ENCODE measurements at places on chromosomes 6 and 20.

GRCh38 chr6:9455864-9456658 lies 958.8 kb downstream of the TFAP2A start:
- H3K4me1 ChIP-seq: no peaks in the 10 kb centered on the region
- DNase-seq: no peak
- no peaks in the 10 kb centered on the region for H3K27me3 ChIP-seq
- no peak overlapping the region for H3K27ac ChIP-seq

- H3K27me3 ChIP-seq: no peaks in the 10 kb centered on the region
- H3K27ac ChIP-seq: peak overlapping the region; percentile 98
- peak overlapping the region; percentile 98 for H3K4me3 ChIP-seq
- DNase-seq: no peak
- H3K36me3 ChIP-seq: peaks cover 3% of the 10 kb centered on the region
These were observed 1.2 kb upstream of the ZNFX1 start for GRCh38 chr20:49278818-49279676.

DNA sequence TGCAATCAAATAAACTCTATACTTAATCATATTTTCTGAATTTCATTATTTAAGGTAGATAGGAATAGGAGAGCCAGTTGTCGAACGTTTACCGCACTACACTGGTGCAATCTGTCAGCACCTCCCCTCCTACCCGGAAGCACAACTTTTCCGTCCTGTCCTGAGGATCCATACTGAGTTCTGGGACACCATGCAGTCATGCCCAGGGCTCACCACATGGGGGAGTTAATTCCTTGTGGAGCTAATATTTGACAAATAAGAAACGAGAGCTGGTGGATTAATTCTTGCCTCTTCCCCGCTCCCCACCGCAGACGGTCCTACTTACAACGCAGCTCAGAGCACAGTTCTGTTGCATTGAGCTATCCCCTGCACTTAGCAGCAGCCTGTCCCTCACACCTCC lies 107.7 kb upstream of the RALGAPA2 start:
- H3K4me3 ChIP-seq: no peak overlapping the region
- H3K27ac ChIP-seq: no peak overlapping the region
- H3K36me3 ChIP-seq: no peaks in the 10 kb centered on the region
- no peaks in the 10 kb centered on the region for H3K27me3 ChIP-seq
- H3K4me1 ChIP-seq: peaks cover 4% of the 10 kb centered on the region
- DNase-seq: no peak

DNA sequence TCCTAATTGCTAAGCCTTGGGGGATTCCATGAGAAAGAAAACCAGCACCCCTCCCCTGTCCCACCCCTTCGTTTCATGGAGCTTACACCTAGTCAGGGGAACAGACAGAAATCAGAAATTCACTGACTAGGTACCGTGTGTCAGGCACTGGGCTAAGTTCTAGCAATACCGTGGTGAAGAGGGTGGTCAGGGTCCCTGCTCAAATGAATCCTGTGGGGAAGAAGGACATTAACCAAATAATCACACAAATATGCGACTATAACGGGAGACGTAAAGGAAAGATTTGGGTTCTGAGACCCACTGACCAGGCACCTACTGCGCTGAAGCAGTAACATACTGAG lies 65.1 kb upstream of the TOP1 start:
- H3K27me3 ChIP-seq: no peaks in the 10 kb centered on the region
- no peaks in the 10 kb centered on the region for H3K36me3 ChIP-seq
- no peak overlapping the region for H3K27ac ChIP-seq

GRCh38 chr20:48765359-48765758 lies 62.4 kb downstream of the PREX1 start:
- H3K27me3 ChIP-seq: no peaks in the 10 kb centered on the region
- peaks cover 67% of the 10 kb centered on the region for H3K4me1 ChIP-seq
- H3K4me3 ChIP-seq: no peak overlapping the region

DNA sequence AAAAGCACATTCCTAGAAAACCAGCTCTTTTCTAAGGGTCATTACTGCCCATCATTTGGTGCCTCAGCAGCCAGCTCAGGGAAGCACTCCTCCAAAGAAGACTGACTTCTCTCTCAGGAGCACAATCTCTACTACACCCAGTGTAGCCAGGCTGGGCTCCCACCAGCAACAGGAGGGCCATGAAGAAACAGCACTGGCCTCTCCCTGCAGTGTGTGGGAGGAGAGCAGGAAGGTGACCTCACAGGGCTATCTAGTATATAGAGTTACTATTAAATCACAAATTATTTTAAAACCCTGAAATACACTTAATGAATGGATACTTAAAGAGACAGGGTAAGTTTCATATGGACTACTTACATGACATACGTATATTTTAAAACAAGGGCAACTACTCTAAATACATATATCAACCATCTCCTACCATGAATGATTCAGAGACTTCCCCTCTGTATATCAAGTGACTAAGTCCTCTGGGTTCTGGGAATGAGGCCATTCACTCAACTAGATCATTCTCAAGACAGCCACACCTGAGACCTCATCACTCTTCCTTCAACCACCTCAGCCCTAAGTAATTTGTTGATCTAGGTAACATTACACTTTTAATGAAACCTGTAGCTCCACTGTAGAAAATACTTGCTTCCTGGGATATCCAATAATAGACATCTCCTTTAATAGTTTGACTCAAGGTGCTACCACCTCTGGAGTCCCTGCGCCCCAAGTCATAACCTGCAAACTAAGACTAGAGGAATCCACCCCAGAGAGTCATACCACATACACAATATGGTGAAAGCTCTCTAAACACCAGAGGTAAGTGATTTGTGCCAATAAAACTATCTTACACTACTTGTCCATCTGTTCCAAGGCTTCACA lies 25.2 kb downstream of the TBX18 start:
- no peaks in the 10 kb centered on the region for H3K27me3 ChIP-seq
- no peak overlapping the region for H3K27ac ChIP-seq
- no peaks in the 10 kb centered on the region for H3K36me3 ChIP-seq
- DNase-seq: no peak
- no peak overlapping the region for H3K4me3 ChIP-seq

GRCh38 chr20:18553746-18554145 lies 13.5 kb upstream of the SMIM26 start:
- no peak overlapping the region for H3K27ac ChIP-seq
- H3K27me3 ChIP-seq: no peaks in the 10 kb centered on the region
- H3K4me3 ChIP-seq: no peak overlapping the region
- H3K4me1 ChIP-seq: no peaks in the 10 kb centered on the region

DNA sequence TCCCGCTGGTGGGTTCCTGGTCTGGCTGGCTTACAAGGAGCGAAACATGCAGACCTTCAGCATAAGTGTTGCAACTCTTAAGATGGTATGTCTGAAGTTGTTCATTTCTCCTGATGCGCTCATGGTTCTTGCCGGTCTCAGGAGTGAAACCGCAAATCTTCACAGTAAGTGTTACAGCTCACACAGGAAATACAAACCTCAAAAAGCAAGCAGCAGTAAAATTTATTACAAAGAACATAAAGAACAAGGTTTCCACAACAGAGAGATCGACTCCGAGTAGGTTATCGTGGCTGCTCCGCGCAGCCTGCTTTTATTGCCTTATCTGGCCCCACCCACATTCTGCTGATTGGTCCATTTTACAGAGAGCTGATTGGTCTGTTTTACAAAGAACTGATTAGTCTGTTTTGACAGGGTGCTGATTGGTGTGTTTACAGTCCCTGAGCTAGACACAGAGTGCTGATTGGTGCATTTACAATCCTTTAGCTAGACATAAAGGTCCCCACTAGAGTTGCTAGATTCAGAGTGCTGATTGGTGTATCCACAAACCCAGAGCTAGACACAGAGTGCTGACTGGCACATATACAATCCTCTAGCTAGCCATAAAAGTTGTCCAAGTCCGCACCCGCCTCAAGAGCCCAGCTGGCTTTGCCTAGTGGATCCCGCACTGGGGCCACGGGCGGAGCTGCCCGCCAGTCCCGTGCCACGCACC lies 39.2 kb downstream of the TRIM27 start:
- H3K27me3 ChIP-seq: peaks cover 28% of the 10 kb centered on the region
- DNase-seq: peak; percentile 38
- H3K4me3 ChIP-seq: no peak overlapping the region
- H3K4me1 ChIP-seq: peaks cover 22% of the 10 kb centered on the region

DNA sequence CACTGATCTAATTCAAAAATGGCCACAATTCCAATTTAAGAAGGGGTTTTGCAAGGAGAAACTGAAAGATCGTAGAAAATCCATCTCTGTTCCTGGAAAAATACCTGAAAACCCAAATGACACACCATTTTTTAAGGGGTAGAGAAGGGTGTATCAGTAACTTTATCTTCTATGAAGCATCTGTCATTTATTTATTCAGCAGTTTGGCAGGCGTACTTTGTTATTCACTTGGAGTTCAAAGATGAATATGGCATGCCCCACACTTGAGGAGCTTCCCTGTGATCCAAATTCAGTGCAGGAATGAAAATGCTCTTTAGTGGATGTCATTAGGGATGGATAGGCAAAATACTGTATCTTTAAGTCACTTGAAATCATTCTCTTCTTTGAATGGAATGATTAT lies 7.2 kb downstream of the HINT3 start:
- H3K4me1 ChIP-seq: peaks cover 18% of the 10 kb centered on the region
- no peaks in the 10 kb centered on the region for H3K27me3 ChIP-seq
- no peak overlapping the region for H3K27ac ChIP-seq
- H3K36me3 ChIP-seq: peaks cover 4% of the 10 kb centered on the region
- no peak for DNase-seq
- H3K4me3 ChIP-seq: no peak overlapping the region

- no peak overlapping the region for H3K27ac ChIP-seq
- no peaks in the 10 kb centered on the region for H3K36me3 ChIP-seq
- no peak overlapping the region for H3K4me3 ChIP-seq
These were observed 113.2 kb upstream of the TENT5A start for GRCh38 chr6:81865712-81866111.

Measured in B cell (primary cell).